ENCODE measurements at places on chromosomes 11 and 22. TPM values are rescaled to one million over a fixed set of nuclear protein-coding genes. Genes with fewer than 3 reads are reported as not detected.

Gene OSM
- not detected for total RNA-seq

Gene NOX4
- 1.1 TPM for total RNA-seq

Gene HOATZ
- not detected for total RNA-seq

Gene OTOG
- 3.5 TPM for total RNA-seq

Gene INPP5J
- total RNA-seq, result 7.7 TPM

Gene PATE4
- not detected for total RNA-seq

Gene OR5D18
- total RNA-seq, result not detected

Gene B3GAT1
- total RNA-seq, result 23.1 TPM

Gene ARFGAP3
- total RNA-seq, result 16.9 TPM

Gene MS4A6E
- not detected for total RNA-seq

Gene XKR3
- total RNA-seq, result not detected

Gene TEX54
- not detected for total RNA-seq

Gene FGF19
- total RNA-seq, result 18.6 TPM

Measured in WTC11 (cell line).